ENCODE measurements at places on chromosomes 7 and 10.

GRCh38 chr7:50389961-50390360 is 60.2 kb downstream of the FIGNL1 start:
- DNase-seq = no peak

DNA sequence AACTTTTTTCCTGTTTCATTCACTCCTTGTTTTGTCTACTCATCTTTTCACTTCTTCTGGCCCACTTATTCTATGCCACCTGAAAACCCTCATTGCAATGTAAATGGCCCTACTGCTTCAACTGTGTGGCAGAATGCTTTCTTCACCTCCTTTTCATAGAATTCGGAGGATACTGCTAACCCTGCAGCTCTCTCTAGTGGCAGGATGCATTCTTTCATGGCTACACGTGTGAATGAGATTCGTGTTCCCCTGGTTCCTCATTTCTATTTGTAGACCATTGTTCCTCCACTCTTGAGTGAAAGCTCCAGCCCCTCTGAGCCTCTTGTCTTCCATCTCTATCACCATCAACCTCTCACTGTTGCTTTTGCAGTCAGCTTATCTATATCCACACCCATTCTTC is 20.9 kb upstream of the CYP26C1 start:
- no peak for DNase-seq

DNA sequence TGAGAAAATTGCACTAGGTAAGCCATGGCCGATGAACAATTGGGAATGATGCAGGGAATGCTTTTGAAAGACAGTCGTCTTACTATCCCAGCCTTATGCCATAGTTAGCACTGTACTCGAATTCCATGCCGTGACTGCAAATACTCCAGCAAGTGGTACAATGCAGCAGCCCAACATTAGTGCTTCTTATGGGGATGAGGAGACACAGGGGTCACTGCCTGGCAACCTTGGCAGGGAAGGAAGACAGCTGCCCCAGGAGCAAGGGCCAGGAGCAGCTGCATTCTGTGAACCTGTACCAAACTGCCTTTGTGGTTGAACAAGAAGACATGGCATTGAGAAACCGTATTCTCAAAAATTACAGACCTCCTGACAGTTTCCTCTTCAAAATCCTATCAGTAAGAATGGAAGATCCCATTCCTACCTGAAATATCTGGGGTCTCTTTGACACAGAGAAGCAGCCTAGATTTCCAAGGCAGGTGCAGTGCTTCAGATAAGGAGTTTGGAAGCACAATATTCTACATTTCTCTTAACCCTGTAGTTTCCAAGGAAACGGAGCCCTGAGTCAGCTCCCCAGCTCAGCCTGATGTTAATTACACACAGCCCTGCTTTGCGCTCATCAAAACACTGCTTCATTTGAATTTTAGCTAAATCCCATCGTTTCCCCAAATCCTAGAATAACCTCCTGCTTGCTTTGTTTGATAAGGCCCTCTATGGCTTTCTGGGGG is 49.0 kb upstream of the FRMD4A start:
- no peak for DNase-seq

- DNase-seq = no peak
Observed at GRCh38 chr7:80472491-80473200, 39.2 kb downstream of the GNAT3 start.

DNA sequence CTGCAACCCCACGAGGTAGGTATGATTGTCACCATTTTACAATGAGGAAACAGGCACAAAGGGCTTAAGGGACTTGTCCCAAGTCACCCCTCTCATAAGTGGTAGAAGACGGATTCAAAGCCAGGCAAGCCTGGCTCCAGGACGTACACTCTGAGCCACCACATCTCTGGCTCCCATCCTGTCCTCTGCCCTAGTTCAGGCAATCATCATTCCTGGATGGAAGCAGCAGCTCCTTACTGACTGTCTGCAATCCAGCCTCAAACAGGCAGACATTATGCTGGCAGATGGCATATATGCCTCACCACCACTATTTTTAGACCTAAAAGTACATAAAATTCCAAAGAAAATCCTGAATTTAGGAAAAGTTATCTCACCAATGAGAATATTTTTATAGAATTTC is 100.7 kb downstream of the USP6NL start:
- no peak for DNase-seq

- peak; percentile 82 for DNase-seq
Observed at GRCh38 chr10:102072673-102073527, 7.8 kb downstream of the HPS6 start.

GRCh38 chr7:121475806-121476205 is 79.7 kb upstream of the FAM3C start:
- DNase-seq = no peak

Measured in CD4-positive, alpha-beta T cell treated with Interleukin-15 for 4 hours (primary cell).